NCI-H1694 (cell line): ENCODE measurements at places on chromosomes 7 and 10.

DNA sequence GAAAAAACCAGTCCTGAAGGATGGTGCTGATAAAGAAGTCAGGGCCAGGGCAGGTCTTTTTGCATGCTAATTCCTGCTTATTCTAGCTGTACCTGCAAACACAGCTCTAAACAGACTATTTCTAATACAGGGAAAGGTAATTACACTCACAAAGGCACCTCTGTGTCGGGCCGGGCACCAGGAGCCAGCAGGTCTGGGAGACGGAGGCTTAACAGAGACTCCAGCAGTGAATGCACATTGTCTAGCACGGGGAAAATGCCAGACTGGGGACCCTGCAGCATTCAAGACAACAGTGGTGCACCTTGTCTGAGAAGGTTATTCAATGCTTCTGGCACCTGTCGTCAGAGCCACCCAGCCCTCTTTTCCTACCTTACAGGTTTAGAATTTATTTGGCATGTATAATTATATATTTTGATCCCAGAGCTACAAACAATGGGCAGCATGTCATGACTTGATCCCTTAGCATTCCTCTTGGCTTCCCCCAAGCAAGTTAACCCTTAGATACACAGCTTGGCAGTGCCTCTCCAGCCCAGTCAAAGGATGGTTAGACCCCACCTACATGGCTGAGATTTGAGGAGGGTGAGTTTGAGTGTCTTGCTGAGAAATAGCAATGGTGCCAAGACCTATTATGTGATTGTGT is 185.2 kb downstream of the SLC25A13 start:
- DNase-seq: no peak

DNA sequence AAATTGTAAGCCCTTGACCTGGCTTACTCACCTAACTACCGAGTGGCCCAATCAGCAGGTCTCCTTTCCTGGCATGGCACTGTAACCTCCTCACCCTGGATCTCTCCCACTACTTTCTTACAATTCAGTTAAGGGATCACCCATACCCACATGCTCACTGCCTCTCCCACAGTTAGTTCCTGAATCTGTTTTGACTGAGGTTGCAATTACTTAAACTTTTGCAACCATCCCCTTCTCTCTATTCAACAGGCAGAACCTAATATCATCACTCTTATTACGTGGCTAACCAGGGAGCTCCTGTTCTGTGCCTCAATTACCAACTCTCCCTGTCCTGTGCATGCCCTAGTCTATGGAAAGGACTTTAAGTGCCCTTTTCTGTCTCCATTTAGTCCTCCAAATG is 84.2 kb upstream of the IKZF1 start:
- no peak for DNase-seq

GRCh38 chr7:76023002-76023401 is 24.8 kb downstream of the STYXL1 start:
- no peak for DNase-seq

GRCh38 chr10:103789771-103790201 is 65.6 kb downstream of the SH3PXD2A start:
- DNase-seq: no peak

DNA sequence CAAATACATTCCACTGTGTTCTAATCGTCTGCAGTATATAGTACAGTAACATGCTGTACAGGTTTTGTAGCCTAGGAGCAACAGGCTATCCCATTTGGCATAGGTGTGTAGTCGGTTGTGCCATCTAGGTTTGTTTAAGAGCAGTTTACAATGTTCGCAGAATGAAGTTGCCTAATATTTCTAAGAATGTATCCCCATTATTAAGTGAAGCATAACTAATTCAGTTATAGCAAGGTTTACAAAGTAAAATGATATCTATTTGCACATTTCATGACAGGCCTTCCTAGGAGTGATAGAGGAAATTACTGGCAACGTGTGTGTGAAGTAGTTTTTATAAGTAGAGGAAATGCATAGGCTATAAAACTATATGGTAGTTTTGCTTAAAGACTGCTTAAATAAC is 4.0 kb downstream of the CREM start:
- no peak for DNase-seq

GRCh38 chr10:125257521-125258108 is 97.3 kb upstream of the CTBP2 start:
- DNase-seq: no peak

DNA sequence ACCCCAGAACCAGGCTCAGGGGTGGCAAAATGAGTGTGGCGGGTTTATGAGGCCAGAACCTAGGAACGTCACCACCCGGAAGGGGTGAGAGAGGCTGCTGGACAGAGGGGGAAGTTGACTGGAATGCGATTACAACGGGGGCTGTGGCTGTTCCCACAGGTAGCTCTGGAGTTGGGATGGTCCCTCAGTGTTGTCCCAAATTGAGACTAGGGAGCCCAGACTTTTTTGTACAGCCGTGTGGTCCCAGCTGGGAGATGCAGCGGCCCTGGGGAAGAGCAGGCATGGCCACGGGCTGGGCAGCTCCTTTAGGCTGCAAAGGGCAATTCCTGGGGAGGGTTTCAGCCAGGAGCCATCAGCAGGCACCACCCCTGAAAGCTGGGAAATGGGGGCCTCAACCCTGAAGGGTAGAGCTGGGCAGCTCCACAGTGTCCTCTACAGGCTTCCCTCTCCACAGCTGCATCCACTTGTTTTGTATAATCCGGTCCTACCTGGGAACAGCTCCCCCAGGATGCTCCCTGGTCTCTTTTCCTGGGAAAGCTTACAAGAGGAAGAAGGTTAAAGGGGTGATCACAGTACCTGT is 11.0 kb upstream of the GDF10 start:
- DNase-seq: no peak

DNA sequence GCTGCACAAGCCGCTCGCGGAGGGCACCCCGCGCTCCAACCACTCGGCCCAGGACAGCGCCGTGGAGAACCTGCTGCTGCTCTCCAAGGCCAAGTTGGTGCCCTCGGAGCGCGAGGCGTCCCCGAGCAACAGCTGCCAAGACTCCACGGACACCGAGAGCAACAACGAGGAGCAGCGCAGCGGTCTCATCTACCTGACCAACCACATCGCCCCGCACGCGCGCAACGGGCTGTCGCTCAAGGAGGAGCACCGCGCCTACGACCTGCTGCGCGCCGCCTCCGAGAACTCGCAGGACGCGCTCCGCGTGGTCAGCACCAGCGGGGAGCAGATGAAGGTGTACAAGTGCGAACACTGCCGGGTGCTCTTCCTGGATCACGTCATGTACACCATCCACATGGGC is 50.0 kb downstream of the FIGNL1 start:
- no peak for DNase-seq

DNA sequence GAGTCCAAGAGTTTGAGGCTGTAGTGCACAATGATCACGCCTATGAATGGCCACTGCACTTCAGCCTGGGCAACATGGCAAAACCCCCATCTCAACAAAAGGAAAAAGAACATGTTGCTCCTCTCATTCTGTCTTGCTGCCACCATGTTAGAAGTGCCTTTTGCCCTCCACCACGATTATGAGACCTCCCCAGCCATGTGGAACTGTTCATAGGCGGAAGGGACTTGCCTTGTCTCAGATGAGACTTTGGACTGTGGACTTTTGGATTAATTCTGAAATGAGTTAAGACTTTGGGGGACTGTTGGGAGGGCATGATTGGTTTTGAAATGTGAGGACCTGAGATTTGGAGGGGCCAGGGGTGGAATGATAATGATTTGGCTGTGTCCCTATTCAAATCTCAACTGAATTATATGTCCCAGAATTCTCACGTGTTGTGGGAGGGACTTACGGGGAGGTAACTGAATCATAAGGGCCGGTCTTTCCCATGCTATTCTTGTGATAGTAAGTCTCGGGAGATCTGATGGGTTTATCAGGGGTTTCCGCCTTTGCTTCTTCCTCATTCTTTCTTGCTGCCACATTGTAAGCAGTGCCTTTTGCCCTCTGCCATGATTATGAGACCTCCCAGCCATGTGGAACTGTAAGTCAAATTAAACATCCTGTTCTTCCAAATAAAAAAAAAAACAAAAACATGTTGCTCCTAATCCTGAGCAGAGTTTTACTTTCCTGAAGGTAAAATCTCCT is 22.3 kb downstream of the DLG5 start:
- DNase-seq: no peak

- no peak for DNase-seq
These were observed 94.2 kb downstream of the CD36 start for GRCh38 chr7:80732630-80733029.

DNA sequence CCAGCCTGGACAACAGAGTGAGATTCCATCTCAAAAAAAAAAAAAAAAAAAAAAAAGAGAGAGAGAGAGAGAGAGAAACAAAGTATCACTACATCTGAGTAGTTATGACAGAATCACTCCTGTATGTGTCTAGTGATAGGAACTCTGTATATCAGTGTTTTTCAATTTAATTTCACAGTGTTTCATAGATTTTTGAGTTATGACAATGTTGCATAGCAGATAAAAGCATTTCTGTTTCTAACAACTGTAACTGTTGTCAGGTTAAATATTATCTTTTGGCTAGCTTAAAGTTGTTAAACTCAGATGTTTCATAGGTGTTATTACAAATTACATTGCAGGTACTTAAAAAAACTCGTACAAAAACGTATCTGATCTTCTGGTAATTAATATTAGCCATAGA is 60.3 kb downstream of the PLXDC2 start:
- no peak for DNase-seq

DNA sequence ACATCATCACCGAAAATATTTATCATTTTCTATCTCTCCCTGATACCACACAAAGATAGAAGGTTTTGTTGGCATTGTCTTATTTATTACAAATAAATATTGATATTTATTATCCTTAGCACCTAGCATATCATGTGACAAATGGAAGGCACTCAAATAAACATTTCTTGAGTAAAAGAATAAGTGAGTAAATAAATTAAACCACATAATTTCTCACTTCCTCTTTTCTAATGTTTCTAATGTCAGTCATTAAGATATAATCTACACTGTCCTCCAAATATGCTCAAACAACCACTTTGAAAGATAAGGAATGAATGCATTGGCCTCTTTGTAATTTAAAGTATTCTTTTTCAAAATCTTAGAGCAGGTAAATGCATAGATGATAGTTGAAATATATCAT is 1027.8 kb upstream of the LRRTM3 start:
- DNase-seq: no peak

DNA sequence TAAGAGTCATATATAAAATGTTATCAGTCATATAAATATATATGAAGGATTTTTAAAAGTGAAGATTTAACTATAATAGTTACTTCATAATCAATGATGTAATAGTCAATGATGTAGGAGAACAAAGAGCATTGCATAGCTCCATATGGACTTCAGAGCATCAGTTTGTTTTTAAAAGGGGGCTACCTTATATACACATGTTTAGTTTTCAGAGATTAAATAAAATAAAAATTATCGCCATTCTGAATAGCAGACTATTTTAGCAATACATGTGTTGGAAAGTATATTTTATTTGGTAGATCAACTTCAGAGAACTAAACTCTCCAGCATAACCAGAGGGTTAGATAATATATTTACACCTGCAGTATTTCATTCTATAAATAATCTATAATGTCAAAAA is 29.1 kb upstream of the EPC1 start:
- DNase-seq: no peak

- DNase-seq: no peak
These were observed 155.9 kb downstream of the RGS10 start for GRCh38 chr10:119386666-119387065.

DNA sequence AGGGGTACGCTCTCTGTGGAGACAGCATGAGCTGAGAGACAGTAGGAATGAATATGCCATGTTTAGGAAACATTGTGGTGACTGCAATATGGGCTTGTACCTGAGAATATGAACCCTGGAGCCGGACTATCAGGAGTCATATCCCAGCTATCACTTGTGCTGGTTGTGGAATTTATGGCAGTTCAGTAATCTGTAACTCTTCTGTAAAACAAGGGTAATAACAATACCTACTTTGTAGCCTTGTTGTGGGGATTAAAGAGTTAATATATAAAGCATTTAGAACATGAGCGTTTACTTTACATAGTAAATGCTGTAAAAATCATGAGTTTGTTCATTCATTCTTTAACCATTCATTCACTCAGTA is 44.4 kb downstream of the EXOC6 start:
- no peak for DNase-seq

DNA sequence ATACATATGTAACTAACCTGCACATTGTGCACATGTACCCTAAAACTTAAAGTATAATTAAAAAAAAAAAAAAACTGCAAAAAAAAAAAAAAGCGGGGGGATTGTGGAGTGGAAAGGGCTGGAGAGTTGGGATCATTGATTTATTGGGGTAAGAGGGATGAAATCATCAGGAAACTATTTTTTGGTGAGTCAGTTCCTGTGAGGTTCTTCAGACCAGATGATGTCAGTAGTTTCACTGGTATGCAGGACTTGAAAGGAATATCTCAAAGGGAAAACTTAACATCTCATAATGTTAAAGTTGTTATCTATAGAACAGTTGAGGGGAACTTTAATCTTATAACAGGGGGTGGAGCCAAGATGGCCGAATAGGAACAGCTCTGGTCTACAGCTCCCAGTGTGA is 32.6 kb upstream of the TECTB start:
- DNase-seq: no peak

GRCh38 chr10:48468866-48469511 is 135.9 kb downstream of the ARHGAP22 start:
- no peak for DNase-seq

GRCh38 chr10:93570383-93570782 is 3.9 kb downstream of the FFAR4 start:
- no peak for DNase-seq

GRCh38 chr7:22251281-22251680 is 105.7 kb downstream of the RAPGEF5 start:
- DNase-seq: no peak

- DNase-seq: no peak
These were observed 7.9 kb downstream of the TBATA start for GRCh38 chr10:70777063-70777875.

- DNase-seq: no peak
These were observed 8.1 kb downstream of the TRIM8 start for GRCh38 chr10:102652170-102652916.

DNA sequence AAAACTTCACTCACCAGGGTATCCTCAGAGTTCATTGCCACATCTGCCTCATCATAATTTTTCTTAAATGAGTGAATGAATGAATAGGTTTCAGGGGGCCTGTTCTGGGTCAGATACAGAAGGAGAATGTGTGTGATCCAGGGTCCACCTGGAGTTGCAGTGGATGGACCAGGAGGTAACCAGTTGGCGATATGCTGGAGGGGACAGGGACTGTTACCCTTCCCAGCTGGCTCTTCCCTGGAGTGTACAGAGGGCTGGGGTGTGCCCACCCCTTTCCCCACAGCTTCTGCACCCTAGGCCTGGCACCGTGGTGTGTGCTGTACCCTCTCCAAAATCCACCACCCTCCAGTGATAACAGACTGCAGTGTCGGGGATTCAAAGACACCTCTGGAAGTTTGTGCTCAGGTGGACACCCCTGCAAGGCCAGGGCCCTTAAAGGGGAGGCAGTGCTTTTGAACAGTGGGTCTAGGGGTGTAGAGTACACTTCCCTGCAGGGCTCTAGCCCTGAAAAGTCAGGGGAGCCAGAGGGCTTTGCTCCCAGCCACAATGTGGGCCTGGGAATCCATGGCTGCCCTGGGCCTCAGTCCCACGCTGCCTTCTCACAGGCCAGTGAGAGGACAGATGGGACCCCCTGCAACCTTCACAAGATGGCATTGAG is 134.4 kb upstream of the UNC5B start:
- DNase-seq: no peak
